Fibroblast of the conjunctiva (primary cell): ENCODE measurements at places on chromosomes 2 and 18.

- DNase-seq, result no peak
Measured at GRCh38 chr2:196435189-196435588, 204.3 kb upstream of the CCDC150 start.

GRCh38 chr18:61569176-61569892, 236.1 kb downstream of the CDH20 start:
- DNase-seq, result peak; percentile 56

GRCh38 chr2:236862526-236862925, 223.2 kb upstream of the COPS8 start:
- no peak for DNase-seq

- no peak for DNase-seq
Measured at GRCh38 chr2:239585422-239585821, 184.6 kb upstream of the HDAC4 start.

GRCh38 chr2:127400533-127400896, 12.7 kb upstream of the MAP3K2 start:
- DNase-seq, result no peak

GRCh38 chr18:9333441-9334328, 888 bp upstream of the TWSG1 start:
- no peak for DNase-seq

- DNase-seq, result no peak
Measured at GRCh38 chr2:31785876-31786275, 205.1 kb upstream of the SRD5A2 start.

DNA sequence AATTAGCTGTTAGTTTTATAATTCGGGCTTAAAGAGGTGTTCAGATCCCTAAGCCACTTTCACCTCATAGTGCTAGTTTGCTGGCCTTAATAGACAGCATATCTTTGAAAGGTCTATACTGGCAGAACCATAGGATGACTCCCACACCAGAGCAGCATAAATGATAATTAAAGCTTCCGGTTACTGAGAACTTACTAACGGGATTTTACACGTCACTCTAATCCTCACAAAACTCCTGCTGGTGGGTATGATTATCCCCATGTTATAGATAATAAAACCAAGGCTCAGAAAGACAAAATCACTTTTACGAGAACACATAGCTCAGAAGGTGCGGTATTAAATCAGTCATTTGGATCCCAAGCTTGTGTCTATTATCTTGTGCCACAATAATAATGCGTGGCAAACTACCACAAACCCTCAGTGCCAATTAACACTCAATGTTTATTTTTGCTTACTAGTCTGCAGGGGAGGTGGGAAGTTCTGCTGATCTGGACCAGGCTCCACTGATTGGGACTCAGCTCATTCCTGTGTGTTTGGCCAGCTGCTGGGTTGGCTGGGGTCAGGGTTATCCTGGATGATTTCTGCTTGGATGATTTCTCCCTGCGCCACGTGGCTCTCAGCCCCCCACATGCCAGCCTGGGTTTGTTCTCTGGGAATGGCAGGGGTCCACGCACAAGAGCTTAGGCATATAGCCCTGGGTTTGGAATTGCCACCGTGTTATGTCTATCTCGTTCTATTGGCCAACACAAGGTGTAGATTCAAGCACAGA, 62.3 kb downstream of the TRIB2 start:
- no peak for DNase-seq

DNA sequence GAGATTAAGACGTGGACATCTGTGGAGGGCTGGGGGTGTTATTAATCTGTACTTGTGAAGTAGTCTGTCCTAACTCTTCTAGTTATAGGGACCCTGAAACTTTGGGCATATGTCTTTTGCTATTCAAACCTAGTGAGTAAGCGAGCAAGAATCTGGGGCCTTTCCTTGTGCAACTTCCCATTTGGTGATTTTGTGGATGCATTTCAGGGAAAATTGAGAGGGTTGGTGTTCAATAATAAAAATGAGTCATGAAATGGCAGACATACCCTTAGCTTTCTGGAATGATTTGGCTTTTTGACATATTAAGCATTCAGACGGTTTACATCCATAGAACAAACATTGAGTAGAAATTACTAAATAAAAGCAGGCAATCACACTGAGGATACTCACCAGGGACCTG, 17.0 kb downstream of the COL4A4 start:
- no peak for DNase-seq

DNA sequence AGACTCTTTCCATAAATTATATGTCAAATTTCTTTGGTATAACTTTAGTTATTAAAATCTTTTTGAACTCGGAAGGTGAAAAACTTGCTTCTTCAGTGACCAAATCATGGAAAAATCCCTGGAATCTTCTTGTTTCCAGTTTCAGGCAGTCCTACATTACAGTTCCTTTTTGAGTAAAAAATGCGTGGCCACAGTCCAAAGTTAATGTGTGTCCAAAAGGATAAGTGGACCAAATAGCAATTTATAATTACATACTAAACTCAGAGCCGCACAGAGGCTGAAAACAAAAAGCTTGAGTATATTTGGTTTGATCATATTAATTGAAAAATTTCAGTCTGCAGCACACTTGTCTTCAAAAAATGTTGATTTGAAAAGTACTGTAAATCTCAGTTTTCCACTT, 28.4 kb upstream of the DYNC2LI1 start:
- no peak for DNase-seq

- DNase-seq, result no peak
Measured at GRCh38 chr2:44367591-44367990, 5.8 kb downstream of the CAMKMT start.

- no peak for DNase-seq
Measured at GRCh38 chr18:65938592-65939372, 188.0 kb downstream of the CDH7 start.

GRCh38 chr2:104620801-104621200, 233.1 kb upstream of the POU3F3 start:
- DNase-seq, result no peak

DNA sequence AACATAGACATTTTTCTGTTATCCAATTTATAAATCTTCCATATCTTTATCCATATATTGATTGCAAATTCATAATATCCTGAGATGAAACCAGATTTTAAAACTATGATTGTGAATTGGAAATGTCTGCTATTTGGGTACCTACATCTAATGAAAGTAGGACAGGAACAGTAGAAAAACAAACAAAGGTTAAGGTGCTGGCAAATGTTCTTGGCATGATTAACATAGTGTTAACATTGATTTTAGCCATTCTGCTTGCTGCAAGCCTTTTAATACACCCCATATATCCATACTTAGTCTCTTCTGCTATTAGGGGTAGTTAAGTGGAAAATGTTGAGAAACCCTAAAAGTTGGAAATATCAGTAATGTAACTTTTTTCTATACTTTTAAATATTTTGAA, 152.0 kb downstream of the KCNJ3 start:
- no peak for DNase-seq

GRCh38 chr2:204364860-204365535, 180.3 kb upstream of the PARD3B start:
- DNase-seq, result no peak

DNA sequence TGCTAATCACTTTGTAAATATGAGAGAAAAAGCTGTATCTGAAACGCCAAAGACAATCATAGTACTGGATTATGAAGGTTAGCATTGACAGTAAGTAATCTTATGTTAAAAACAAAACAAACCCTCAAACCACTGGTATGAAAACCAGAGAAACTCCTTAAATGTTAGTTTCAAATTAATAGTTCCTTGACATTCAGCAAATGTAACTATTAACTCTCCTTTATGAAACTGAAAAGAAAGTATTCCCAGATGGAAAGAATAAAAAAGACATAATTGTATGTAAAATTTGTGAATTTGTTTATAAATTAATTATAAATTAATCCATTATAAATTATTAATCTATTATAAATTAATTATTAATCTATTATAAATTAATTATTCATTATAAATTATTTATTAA, 12.3 kb downstream of the FASTKD1 start:
- no peak for DNase-seq

DNA sequence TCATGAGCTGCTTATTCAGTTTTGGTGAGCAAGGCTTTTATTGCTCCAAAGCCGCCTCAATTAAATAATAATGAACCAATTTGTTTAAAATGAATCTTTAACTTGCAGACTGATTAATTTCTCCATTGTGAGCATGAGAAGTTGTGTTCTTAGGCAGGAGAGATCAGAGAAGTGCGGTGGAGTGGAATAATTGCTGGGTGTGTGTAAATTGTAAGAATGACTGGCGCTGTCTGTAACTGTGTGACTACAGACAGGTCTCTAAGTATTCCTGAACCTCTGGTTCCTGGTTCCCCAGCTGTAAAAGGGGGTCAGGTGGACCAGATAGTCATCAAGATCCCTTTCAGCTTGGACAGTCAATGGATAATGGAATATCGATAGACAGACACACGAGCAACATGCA, 98.0 kb upstream of the EFEMP1 start:
- no peak for DNase-seq
